ENCODE measurements at places on chromosomes 3 and 15.

- DNase-seq: no peak
These were observed 768.1 kb downstream of the GBE1 start for GRCh38 chr3:80993241-80993945.

DNA sequence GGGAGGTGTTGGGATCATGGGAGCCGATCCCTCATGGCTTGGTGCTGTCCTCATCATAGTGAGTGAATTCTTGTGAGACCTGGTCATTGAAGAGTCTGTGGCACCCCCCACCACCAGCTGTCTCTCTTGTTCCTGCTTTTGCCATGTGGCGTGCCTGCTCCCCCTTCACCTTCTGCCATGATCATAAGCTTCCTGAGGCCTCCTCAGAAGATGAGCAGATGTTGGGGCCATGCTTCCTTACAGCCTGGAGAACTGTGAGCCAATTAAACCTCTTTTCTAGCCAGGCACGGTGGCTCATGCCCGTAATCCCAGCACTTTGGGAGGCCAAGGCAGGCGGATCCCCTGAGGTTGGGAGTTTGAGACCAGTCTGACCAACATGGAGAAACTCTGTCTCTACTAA lies 37.0 kb upstream of the CGNL1 start:
- no peak for DNase-seq

DNA sequence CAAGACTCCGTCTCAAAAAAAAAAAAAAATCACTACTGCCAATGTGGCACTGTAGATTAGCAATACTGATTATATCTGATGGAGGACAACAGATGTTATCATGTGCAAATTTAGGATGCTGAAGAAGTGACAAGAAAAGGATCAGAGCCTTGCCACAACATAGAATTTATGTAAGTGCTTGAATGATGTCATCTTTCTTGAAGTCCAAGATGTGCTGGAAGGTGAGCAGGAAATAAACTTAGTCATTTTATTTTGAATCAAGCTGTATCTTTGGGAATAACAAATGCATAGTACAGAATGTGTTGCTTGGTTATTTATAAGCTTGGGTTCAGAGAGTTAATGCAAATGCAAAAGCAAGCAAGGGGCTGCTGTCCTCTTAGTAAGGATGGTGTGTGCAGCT lies 47.1 kb downstream of the IL12A start:
- DNase-seq: no peak

DNA sequence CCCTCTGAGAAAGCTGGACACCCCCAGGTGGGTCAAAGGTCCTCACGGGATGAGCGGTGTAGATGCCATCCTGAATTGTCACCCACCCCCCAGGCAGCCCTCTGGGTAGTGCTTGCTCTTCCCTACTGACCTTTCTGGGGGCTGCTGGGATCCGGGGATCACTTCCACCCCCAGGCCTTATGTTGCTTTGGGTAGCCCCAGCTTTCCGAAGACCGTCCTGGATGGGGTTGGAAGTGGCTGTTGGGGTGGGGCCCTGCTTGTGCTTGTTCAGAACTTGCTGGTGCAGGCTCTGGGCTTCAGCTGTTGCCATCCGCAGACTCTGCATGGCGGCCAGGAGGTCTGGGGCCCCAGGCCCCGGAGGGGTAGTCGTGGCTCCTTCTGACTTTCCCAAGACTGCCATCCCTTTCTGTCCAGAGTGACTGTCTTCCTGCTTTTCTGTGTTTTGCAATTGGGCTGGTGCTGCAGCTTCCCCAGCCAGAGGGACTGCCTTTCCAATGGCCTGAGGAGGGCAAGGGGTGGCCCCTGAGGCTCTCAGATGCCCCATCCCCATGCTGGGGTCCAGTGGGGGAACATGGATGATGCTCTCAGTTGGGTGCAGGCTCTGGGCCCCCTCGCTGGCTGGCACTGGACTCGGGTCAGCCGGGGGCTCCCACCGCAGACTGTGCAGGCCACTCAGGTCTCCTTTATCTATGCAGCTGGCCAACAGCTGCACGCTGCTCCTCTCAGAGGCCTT lies 6.3 kb downstream of the XIRP1 start:
- no peak for DNase-seq

DNA sequence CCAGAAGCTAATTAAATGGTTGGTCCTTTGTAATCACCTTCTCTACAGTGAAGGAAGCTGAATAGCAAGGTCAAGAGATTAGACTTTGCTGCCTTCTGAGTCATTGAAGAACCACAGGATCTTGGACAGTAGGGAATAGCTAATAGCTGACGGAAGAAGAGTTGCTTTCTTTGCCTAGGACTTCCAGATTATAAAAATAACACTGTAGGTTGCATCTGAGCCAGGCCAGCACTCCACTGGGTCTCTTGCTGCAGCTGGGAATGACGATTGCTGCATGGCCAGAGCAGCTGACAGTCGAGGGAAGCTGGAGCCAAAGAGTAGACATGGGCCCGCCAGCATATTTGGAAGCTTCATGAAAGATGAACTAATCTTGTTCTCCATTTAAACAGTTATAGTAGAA lies 81.5 kb upstream of the KCNMB2 start:
- no peak for DNase-seq

DNA sequence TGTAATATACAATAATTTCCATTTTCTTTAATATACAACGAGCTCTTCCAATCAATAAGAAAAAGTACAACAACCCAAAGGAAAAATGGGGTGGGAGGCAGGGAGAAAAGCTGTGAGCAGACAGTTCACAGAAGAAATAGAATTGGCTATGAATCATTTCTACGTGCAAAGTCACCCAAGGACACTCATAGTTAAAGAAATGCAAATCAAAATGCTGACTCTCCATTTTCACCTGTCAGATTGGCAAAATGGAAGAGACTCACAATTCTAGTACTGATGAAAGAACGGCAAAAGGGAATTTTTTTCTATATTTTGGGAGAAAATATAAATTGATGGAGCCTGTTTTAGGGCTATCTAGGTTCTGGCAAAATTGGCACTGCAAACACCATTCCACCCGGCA lies 116.3 kb upstream of the MEF2A start:
- no peak for DNase-seq

- no peak for DNase-seq
These were observed 52.1 kb upstream of the FGD5 start for GRCh38 chr3:14766428-14767244.
